ENCODE measurements at places on chromosomes 2 and 18. TPM values are rescaled to one million over a fixed set of nuclear protein-coding genes. Genes with fewer than 3 reads are reported as not detected.

Gene CTAGE1
- total RNA-seq = not detected

GRCh38 chr2:228649447-228649846, 468.0 kb upstream of the SPHKAP start:
- H3K4me1 ChIP-seq = no peaks in the 10 kb centered on the region
- no peak overlapping the region for H3K4me3 ChIP-seq
- H3K27ac ChIP-seq = no peak overlapping the region
- H3K27me3 ChIP-seq = no peaks in the 10 kb centered on the region

DNA sequence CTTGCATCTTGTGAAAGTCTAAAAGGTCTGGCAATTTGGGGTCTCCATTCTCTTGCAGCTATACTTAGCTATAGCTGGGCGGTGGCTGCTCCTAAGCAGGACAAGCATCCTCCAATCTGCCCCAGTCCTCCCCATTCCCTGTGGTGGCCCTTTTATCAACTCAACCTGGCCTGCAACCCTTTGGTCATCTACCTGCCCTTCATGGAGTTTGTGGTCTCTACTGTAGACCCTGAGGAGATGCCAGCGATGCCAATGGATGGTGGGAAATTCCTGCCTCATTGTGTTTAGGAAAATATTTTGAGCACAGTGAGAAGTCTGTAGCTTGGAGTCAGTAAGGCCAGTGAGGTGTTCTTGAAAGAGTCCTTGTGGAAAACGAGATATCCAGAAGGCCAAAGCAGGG, 143.4 kb downstream of the CAPN13 start:
- H3K4me1 ChIP-seq = no peaks in the 10 kb centered on the region
- H3K27ac ChIP-seq = no peak overlapping the region
- DNase-seq = no peak
- peaks cover 1% of the 10 kb centered on the region for H3K36me3 ChIP-seq
- peaks cover 2% of the 10 kb centered on the region for H3K27me3 ChIP-seq

Gene CFC1
- not detected for total RNA-seq

GRCh38 chr2:64029116-64029665, 10.0 kb upstream of the VPS54 start:
- H3K4me3 ChIP-seq = no peak overlapping the region
- H3K27ac ChIP-seq = no peak overlapping the region
- H3K36me3 ChIP-seq = peaks cover 6% of the 10 kb centered on the region
- DNase-seq = no peak
- no peaks in the 10 kb centered on the region for H3K27me3 ChIP-seq
- H3K4me1 ChIP-seq = peaks cover 18% of the 10 kb centered on the region

All from activated naive CD8-positive, alpha-beta T cell treated with anti-CD3 and anti-CD28 coated beads, Interleukin-2, amount 10 ng/mL, durations not matched to agents 7 days and 5 days (primary cell).